ENCODE measurements at places on chromosomes 16 and 17.

- peak; percentile 78 for DNase-seq
Measured at GRCh38 chr17:1709971-1710806, at the start of gene TLCD2. TSS of gene TLCD2 (minus strand) at chr17:1710377. CDS start at chr17:1710242, 135 bp downstream.

DNA sequence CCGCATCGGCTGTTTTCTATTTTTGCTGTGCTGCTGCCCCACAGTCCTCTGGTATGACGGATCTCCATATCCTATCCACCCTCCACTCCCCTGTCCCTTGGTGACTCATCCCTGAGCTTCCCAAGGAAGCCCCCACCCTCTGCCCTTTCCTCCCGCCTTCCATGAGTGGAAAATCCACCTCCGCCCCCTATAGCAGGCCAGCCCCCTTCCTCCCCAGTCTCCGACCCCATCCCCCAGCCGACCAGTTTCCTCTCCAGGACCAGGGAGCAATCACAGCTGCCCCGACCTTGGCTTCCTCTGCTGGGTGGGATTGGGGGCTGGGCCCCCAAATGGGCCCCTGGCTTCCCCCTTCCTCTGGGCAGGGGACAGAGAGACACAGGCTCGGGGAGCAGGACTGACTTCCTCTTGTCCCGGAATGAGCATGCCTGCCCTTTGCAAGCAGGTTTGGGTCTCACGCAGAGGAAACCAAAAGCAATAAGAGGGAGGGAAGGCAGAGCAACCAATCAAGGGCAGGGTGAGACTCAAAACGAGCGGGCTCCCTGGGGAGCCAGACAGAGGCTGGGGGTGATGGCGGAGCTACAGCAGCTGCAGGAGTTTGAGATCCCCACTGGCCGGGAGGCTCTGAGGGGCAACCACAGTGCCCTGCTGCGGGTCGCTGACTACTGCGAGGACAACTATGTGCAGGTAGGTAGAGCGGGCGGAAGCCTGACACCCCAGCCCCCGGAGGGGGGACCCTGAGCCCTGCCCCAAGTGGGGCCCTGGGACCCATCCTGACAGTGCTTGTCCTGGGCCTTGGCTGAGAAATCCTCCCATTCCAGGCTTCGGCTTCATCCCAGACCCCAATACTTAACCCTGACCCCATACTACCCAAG is at the start of the genes ABI3 and GNGT2:
Gene ABI3 (plus strand): TSS at position 550 of the 872 bp plus-strand sequence. CDS start 18 bp downstream, at position 568.
Gene GNGT2 (minus strand): TSS at position 417 of the 872 bp plus-strand sequence. CDS start 3,152 bp downstream, outside the sequence.
- DNase-seq: peak; percentile 94

GRCh38 chr16:70784692-70785555 is 16.0 kb downstream of the VAC14 start:
- DNase-seq: no peak

DNA sequence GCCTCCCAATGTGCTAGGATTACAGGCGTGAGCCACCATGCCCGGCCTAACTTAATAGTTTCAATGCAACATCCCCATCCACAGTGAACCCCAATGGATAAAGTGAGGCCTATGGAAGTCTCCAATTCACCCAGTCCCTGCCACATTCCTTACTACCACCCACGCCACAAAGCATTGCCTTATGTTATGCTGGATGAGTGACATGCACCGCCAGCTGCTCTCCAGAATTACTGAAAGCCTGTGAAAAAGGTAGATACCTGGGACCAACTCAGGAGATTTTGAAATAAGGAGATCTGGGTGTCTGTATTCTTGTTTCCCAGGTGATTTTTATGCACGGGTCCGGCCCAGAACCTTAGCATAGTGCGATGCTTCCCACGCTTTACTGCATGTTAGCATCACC is 16.9 kb upstream of the GAS7 start:
- DNase-seq: no peak

DNA sequence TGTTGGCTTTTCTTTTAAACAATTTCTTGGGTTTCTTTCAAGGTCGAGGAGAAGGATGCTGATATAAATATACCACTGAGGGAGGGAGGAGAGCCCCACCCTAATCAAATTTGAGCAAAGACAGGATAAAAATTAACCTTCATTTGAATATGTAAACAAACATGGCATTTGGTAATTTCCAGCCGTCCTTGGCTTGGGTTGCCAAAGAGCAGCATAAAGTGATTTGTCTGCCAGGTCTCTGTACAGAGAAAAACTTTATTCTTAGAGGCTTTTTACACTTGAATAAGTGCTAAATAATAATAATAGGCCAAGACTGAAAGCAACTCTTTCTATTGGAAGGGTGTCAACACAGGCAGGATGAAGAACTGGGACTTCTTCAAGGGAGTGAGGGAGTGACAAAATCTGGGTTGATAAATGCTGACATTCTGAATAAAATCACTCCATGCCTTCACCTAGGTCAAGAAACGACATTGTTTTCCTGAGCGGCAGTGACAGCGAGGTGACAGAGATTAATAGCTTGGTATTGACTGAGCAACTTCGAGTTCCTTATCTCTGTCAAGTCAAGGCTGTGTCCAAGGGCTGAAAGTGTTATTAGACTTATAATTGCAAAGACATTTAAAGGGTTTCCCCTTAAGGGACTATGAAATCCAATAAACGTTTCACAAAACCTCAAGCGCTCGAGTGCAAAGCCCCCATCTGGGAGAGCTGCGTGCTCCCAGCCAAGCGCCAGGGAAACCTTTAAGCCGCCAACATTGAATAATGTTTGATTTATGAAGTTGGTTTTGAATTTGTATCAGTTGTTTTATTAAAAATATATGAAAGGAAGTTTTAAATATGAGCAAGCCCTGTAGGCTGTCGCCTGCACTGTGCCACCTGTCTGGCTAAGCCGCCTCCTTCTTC is 269.5 kb upstream of the N4BP1 start:
- DNase-seq: no peak

GRCh38 chr17:7852262-7852670 is 2.6 kb upstream of the TMEM88 start:
- DNase-seq: no peak

DNA sequence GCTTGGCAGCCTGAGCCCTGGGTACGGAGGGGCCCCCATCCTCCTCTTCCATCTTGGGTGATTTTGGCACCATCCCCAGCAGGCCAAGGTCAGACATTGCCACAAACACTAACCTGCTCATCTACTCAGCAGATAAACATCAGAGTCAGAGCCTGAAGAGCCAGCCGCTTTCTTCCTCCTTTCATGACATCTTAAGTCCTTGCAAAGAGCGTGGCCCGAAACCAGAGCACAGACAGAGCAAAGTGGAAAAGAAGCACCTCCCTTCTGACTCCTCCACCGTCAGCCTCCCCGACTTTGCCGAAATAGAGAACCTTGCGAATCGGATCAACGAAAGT is 60.4 kb upstream of the RPH3AL start:
- no peak for DNase-seq

GRCh38 chr16:81696961-81697615 is 82.0 kb upstream of the PLCG2 start:
- peak; percentile 63 for DNase-seq

- no peak for DNase-seq
Measured at GRCh38 chr16:50469744-50470321, 78.4 kb upstream of the NKD1 start.

DNA sequence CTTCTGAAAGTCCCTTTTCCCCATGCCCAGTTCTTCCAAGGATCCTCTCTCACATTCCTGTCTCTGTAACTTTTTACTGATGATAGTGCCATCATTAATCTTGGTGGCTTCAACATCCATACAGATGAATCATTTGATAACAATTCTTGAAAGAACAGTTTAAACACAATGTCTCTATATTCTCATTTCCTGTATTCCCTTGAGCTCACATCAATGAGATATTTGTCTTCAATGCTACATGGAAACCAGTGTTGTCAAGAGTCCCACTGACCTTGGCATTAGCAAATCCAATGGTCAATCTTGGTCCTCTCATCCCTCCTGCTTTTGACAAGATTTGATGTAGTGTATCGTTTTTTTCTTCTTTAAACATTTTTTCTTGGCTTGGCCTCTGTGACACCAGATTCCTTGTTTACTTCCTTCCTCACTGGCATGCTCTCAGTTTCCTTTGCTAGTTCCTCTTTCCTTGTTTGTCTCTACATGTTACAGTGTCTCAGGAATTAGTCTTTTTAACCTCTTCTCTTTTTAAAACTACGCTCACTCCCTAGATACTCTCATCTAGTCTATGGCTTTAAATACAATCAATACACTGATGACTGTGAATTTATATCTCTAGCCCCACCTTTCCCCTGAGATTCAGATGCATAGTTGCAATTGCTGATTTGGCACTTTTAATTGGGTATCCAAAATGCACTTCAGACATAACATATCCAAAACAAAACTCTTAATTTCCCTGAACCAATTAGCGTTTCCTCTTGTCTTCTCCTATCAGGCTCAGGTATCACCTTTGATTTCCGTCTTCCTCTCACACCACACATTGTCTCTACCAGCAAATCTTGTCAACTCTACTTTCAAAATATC is 134.0 kb downstream of the MYO1D start:
- DNase-seq: peak; percentile 53

DNA sequence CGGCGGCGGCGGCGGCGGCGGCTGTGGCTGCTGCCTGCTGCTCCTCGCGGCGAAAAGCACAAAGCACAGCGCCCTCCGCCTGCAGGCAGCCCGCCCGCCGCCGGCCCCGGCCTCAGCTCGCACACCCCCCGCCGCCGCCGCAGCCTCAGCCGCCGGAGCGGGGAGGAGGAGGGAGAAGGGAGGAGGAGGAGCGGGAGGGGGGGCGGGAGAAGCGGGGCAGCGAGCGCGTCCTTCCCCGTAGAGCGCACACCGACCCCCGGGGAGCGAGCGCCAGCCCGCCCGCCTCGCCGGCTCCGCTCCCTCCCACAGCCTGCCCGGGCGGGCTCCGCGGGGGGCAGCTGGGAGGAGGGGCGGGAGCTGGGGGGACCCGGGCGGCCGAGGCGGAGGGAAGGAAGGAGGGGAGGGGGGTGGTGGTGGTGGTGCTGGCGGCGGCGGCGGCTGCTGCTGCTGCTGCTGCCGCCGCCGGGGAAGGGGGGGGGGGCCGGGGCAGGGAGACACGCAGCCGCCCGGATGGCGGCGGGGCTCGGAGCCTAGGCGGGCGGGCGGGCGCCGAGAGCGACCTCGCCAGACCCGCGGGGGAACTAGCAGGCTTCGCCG is at the start of gene UBTF:
Gene UBTF (minus strand): TSS at position 60 of the 597 bp plus-strand sequence. CDS start 1,446 bp downstream, outside the sequence.
- peak; percentile 81 for DNase-seq

- DNase-seq: peak; percentile 43
Measured at GRCh38 chr17:78322858-78323455, 36.9 kb downstream of the SOCS3 start.

DNA sequence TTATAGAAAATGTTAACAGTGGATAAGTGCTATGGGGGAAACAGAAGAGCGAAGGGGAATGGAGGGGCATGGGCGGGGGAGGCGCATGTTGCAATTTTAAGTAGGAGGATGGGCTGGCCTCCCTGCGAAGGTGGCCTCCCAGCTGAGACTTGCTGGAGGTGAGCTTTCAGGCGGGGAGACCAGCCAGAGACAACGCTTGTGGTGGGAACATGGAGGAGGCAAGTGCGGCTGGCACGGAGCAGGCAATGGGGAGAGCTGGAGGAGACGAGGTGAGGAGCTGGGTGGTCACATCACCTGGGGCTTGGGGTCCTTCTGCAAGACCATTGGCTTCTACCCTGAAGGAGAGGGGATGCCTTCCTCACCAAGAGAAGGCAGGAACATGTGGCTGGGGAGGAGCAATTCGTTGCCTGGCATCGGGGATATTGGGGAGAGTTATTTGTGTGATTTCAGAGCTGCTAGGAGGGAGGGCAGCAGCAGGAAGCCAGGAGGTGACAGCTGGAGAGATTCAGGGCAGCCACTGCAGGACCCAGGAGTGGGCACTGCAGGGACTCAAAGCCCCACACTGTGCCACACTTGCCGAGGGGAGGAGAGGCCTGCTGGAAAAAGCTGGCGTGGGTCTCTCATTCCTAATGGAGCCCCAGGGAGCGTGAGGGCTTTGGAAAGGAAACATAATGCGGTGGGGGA is 34.4 kb downstream of the PMFBP1 start:
- DNase-seq: no peak

DNA sequence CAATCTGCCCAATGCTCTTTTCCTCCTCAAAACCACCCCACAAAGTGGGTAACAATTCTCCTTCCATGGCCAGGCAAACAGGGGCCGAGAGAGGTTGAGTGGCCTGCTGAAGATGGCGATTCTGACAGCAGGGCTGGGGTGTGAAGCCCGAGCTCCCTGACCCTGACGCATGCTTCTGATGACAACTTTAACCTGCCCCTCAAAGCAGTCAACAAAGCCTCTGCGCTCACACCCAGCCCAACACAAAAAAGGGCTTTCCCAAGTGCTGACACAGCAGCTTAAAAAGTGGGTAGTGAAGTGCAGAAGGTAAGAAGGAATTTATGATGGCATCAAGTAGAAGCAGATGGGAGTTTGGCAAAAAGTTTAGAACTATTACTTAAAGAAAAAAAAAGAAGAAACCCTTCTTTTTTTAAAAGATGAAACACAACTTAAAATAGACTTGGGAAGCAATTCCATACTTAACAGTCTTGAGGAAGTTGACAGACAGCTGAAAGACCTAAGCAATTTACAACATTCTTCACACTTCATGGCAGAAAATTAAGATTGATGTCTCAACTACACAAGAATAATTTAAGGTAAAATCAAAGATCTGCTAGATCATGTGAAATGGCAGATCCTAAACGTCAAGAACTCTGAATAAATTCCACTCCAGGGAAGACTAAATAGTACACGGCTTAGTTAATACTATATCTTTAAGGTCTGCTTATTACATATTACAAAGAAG is 133.9 kb downstream of the PARN start:
- DNase-seq: no peak

GRCh38 chr17:28324781-28325180 is 5.8 kb downstream of the TMEM97 start:
- no peak for DNase-seq

DNA sequence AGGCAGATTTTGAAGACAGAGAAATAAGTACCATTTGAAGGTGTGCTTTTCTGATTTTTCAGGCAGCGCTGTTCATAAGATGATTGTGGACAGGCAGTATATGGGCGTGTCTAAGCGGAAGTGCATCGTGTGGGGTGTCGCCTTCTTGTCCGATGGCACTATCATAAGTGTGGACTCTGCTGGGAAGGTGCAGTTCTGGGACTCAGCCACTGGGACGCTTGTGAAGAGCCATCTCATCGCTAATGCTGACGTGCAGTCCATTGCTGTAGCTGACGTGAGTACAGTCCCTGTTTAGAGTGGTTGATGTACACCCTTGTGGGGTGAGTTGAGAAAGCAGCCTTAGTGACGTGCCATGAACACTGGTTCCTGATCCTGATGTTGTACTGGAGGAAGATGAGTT is 10.7 kb downstream of the UTP4 start:
- peak; percentile 42 for DNase-seq

Measured in ELR (cell line).